ENCODE measurements at places on chromosomes 6 and 20.

GRCh38 chr6:15253203-15254022, 7.5 kb downstream of the JARID2 start:
- no peak for DNase-seq

- no peak for DNase-seq
Observed at GRCh38 chr6:20696676-20697075, 162.4 kb downstream of the CDKAL1 start.

DNA sequence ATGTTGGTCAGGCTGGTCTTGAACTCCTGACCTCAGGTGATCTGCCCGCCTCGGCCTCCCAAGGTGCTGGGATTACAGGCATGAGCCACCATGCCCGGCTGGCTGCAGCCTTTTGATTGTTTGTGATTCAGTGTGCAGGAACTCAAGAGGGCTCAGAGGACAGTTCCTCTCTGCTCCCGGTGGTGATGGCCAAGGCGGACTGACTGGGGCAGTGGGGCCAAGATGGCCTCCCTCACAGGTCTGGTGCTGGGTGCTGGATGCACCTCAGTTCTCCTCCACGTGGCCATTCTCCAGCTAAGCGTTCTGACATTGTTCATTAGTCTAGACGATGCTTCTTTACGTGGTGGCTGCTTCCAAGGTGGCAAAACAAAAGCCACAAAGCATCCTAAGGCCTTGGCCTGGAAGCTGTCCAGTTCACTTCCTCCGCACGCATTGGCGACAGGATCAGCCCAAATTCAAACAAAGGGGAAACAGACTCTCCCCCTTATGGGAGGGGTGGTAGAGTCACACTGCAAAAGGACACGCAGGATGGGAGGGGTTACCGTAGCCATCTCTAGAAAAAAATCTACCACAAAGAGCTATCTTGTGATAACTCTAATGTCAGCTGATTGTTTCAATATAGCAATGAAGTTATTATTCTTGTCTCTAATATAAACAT, 146.9 kb downstream of the FOXC1 start:
- DNase-seq, result no peak

DNA sequence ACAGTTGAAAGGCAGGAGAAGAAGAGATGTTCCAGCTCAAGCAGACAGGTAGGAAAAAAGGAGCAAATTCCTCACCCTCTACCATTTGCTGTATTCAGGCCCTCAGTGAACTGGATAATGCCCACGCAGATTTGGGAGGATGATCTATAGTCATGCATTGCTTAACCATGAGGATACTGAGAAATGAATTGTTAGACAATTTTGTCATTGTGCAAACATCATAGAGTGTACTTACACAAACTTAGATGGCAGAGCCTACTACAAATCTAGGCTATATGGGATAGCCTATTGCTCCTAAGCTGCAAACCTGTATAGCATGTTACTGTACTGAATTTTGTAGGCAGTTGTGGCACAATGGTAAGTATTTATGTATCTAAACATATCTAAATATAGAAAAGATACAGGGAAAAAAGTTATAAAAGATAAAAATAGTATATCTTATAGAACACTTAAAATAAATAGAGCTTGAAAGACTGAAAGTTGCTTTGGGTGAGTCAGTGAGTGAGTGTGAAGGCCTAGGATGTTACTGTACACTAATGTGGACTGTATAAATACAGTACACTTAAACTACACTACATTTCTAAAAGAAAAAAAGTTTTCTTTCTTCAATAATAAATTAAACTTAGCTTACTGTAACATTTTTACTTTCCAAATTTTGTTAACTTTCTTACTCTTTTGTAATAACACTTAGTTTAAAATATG, 672.3 kb downstream of the UTRN start:
- no peak for DNase-seq

DNA sequence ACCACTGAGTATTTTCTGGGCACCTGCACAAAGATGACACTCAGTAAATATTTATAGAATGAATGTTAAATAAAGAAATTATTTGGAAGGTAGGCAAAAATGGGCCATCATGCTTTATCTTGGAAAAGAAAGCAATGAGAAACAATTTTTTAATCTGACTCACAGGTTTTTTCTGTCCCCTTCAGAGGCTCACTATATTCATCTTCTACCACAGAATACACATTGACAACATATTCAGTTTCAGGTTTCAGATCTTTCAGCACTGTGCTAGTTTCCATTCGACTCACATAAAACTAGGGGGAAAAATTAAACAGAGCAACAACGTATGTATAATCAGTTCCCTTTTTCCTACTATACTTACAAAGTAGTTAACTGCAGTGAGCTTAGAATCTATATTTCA, 58.3 kb downstream of the COL12A1 start:
- no peak for DNase-seq

- DNase-seq, result no peak
Observed at GRCh38 chr6:87049779-87050178, 45.1 kb downstream of the CGA start.
